ENCODE measurements at places on chromosomes 5 and 9.

DNA sequence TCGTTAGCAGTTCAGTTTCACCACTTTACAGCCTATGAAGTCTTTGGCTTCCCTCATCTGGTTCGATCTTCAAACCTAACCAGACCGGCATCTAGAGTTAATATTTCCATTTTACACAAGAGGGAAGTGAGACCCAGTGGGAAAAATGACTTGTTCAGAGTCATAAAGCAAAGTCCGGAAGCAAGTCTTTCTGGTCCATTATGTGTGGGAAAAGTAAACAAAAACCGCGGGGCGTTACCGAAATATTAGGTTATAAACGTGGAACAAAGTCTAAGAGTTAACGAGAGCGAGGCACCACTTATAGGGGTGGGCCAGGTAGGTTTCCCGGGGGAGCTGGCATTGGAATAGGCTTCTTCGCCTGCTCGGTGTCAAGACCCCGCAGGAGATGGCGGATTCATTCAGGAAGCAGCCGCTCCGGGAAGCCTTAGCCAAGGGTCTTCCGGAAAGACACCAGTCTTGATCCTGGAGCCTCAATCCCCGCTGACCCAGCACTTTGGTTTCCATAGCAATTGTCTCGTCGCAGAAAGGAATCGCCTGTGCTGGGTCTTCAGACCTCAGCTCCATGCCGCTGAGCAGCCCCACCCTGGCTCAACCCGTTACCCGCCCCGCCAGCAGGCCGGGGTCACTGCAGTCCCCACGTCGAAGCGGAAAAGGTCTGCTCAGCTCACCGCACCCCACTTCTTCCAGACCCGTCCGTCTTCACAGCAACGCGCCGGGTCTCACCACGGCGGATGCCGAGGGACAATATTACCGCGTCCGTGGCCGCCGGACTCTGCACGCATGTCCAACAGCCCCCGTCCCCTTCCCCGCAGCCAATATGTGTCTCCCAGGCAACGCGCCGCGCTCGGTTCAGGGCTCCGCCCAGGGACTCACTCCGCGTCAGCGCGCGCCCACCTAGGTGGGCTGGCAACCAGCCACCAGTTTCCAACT lies at the start of gene C5orf52:
Gene C5orf52, plus strand, starts transcription at position 872 of the 930 bp plus-strand sequence. CDS start 82 bp downstream, outside the sequence.
- DNase-seq, result no peak

DNA sequence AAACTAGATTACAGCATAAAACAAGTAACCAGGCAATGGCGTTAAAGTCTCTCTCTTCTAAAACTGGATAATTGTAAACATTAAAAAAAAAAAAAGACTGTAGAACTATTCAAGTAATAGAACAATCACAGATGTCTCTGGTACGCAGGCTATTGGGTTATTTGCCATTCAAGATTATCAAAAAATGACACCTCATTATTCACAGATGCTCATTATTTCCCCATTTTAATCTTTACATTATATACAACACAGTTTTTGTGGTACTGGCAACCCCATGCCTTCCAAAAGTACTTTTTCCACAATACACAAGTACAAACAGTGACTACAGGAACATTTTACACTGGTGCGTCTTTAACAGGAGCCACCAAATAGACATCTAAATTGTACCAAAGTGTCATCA lies 109.4 kb downstream of the ZNF608 start:
- DNase-seq, result no peak

DNA sequence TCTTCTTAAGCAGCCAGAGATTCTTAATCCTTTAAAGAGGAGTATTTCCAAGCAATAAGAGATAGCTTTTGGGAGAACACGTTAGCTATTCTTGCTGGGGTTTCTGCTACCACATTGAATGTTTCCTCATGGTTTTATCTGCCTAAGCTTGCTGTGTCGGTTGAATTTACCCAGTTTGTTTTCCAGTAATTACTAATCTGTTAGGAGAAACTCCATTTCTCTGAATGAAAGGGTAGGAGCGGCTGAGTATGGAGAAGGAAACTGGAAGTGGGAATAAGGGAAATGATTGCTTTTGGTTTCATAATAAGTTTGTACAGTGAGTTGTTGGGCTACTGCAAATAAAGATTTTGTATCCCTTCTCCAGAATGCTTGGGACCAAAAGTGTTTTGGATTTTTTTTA lies 1.2 kb downstream of the JAK2 start:
- DNase-seq, result no peak

- peak; percentile 29 for DNase-seq
Observed at GRCh38 chr5:32251871-32252458, 60.8 kb downstream of the MTMR12 start.

DNA sequence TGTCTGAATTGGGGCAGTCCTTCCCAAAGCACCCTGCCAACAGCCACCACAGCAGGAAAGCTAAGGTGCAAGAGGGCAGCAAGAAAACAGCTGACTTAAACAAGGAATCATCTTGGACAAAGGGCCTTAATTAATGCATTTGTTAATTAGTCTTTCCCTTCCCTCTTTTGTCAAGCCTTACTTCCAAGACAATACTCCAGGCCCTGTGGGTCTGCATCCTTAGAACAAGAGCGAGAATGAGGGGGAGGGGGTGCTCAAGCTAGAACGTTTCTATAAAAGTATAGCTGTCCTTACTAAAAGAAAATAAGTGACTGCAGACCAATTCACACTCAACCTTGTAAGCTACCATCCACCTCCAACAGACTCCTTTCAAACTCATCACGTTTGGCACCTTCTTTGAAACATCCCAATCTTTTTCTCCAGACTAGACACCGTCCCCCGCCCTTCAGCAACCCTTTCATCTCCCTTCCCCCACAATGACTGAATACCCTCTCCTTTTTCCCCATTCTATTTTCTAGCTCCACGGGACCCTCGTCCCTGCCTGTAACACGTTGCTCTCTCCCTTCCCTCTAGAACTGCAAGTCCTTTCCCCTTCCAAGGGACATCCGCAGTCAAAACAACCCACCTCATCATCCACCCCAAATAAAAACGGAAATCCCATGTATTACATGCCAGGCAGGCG lies 85.7 kb upstream of the RNF38 start:
- DNase-seq, result no peak

- no peak for DNase-seq
Observed at GRCh38 chr5:16774806-16775205, 158.0 kb upstream of the RETREG1 start.

- DNase-seq, result no peak
Observed at GRCh38 chr9:108478431-108479332, 377.1 kb downstream of the ACTL7B start.

- DNase-seq, result no peak
Observed at GRCh38 chr5:78602400-78602799, 46.2 kb downstream of the LHFPL2 start.

All from NCI-H187 (cell line).